ENCODE measurements at places on chromosomes 3 and 15.

- no peak for DNase-seq
Observed at GRCh38 chr3:89101251-89101650, 6.2 kb upstream of the EPHA3 start.

- DNase-seq, result no peak
Observed at GRCh38 chr3:172323894-172324610, 124.2 kb downstream of the GHSR start.

DNA sequence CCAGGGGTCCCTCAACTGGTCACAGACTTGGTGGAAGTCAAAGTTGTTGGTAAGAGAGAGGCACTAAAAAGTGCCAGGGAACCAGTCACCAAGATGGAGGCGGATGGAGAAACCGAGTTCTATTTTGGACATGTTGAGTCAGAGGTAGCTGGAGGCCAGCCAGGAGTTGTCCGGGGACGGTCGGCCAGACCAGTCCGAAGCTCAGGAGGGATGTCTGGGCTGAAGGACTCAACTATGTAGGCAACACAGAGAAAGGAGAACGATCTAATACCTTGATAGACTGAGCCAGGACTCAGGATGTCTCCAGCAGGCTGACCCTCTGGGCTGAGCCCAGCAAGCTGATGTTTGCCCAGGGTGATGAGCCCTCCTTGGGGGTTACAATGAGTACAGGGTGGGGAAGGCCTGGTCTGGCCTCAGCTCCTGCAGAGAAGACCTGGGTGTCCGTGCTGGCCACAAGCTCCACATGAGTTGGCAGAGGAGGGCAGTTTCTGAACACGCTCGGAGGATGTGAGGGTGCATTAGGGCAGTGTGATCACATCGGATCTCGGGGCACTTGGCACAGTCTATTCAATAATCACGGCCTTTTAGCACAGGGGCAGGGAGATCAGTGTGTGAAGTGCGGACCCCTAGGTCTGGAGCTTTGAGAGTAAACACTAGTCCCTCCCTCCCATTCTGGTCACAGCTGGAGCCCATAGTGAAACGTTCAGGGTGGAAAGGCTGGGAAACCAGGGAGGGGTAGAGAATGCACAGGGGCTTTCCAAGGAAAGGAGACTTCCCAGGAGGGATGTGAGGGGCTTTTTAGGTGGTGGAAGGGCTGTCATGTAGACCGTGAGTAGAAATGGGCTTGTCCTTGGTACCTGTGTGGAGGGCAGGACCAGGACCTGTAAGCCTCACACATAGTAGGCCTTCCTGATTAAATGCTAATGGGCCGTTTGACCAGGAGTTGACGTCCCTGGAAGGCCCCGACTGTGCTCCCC, 111.9 kb downstream of the ETFA start:
- no peak for DNase-seq

GRCh38 chr3:64921281-64922065, 233.7 kb upstream of the ADAMTS9 start:
- DNase-seq, result no peak

GRCh38 chr15:88697276-88697675, 58.5 kb downstream of the ISG20 start:
- DNase-seq, result no peak

- DNase-seq, result no peak
Observed at GRCh38 chr3:56054844-56055243, 413.4 kb downstream of the ERC2 start.

DNA sequence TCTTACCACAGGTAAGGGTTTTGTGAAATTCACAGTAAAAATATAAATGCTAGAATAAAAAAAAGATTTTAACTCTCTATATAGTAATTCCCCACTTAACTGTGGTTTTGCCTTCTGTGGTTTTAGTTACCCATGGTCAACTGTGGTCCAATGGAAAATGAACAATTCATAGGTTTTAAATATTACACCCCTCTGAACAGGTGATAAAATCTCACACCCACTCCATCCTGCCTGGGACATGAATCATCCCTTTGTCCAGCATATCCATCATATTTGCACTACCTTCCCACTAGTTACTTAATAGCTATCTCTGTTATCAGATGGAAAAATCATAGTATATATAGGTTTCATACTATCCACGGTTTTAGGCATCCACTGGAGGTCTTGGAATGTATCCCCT, 49.2 kb downstream of the HDGFL3 start:
- DNase-seq, result no peak

- DNase-seq, result no peak
Observed at GRCh38 chr15:34776606-34777105, 18.7 kb downstream of the ACTC1 start.

GRCh38 chr3:190621927-190622326, 108.0 kb downstream of the IL1RAP start:
- DNase-seq, result no peak

DNA sequence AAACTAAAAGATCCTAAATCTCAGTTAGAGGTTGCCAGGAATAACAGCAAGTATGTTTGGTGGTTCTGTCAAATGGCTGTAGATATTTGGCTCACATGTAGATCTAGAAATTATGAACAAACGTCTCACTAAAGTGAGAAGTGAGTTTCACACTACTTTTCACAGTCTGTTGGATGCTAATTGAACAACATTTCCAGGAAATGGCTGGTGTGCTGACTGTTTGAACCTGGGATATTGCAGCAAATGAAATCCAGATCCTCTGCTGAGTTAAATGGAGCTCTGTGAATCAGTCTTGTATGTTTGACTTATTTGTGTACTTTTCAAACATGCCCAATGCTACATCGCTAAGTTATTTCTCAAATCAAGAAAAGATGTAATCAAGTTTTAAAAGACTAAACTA, 21.3 kb upstream of the RSL24D1 start:
- no peak for DNase-seq

DNA sequence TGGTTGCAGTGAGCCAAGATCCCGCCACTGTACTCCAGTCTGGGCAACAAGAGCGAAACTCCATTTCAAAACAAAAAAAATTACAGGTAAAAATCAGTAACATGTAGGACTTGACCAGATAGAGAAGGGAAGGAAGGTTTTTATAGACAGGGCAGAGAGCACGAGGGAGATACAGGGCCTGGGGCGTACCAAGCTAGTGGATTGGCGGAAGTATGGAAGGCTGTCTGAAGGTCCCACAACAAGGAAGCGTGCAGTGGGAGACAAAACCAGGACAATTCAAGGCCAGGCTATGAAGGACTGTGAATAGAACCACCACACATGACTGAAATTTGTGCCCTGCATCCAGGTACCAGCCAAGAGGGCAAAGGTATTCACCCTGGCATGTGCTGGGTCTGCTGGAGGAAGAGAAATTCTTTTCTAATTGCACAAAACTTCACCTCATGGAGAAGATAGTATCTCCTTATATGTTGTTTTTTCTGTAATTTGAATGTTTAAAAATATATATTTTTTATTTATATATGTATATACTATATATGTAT, 33.0 kb upstream of the BCL2A1 start:
- no peak for DNase-seq

GRCh38 chr15:73972984-73973682, 19.0 kb downstream of the STOML1 start:
- DNase-seq, result peak; percentile 67

- no peak for DNase-seq
Observed at GRCh38 chr3:24628523-24629258, 134.0 kb upstream of the THRB start.

- no peak for DNase-seq
Observed at GRCh38 chr3:197224034-197224444, 74.4 kb downstream of the DLG1 start.

GRCh38 chr3:187713504-187713903, 11.1 kb upstream of the RTP2 start:
- no peak for DNase-seq

DNA sequence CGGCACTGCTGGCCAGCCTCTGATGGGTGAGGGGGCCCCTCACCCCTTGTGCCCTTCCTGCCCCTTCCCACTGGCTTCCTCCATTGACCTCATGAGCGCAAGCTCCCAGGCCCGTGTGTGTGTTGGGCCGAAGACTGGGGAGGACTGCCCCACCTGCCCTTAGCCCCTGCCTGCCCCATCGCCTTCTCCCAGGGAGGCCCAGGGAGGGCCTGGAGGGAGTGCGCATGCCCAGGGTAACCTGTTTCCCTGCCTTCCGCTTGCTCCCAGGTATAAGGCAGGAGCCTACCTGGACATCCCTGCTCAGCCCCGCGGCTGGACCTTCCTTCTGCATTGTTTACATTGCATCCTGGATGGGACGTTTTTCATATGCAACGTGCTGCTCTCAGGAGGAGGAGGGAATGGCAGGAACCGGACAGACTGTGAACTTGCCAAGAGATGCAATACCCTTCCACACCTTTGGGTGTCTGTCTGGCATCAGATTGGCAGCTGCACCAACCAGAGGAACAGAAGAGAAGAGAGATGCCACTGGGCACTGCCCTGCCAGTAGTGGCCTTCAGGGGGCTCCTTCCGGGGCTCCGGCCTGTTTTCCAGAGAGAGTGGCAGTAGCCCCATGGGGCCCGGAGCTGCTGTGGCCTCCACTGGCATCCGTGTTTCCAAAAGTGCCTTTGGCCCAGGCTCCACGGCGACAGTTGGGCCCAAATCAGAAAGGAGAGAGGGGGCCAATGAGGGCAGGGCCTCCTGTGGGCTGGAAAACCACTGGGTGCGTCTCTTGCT, 8.8 kb downstream of the DLL4 start:
- no peak for DNase-seq

DNA sequence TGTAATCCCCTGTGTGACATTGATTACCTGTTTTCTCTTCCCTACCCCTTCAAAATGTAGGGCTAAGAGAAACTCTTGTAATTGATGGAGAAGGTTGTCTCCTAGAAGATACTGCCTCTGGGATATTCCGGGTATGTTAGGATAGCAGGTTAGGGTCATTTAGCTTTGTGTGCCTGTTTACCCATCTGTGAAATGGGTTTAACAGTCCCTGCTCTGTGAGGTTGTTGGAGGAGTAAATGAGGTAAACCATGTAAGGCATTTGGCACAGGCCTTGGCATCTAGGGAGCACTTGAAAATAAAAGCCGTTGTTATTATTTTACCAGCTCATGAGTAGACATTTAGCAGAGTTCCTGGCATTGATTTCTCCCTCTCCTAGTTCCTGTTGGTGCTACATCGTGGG, 16.4 kb downstream of the PTPRG start:
- DNase-seq, result no peak

Measured in effector memory CD8-positive, alpha-beta T cell (primary cell).